ENCODE measurements at places on chromosomes 2 and 18. TPM values are rescaled to one million over a fixed set of nuclear protein-coding genes. Genes with fewer than 3 reads are reported as not detected.

- DNase-seq, result no peak
- H3K4me1 ChIP-seq, result no peaks in the 10 kb centered on the region
- no peak overlapping the region for H3K27ac ChIP-seq
- H3K36me3 ChIP-seq, result no peaks in the 10 kb centered on the region
- H3K4me3 ChIP-seq, result no peak overlapping the region
These were observed 395.4 kb downstream of the EPHA4 start for GRCh38 chr2:221176667-221177066.

GRCh38 chr2:207854484-207855440 is 85.1 kb upstream of the FZD5 start:
- H3K27ac ChIP-seq, result peak overlapping the region; percentile 55
- DNase-seq, result peak; percentile 87
- no peaks in the 10 kb centered on the region for H3K27me3 ChIP-seq

GRCh38 chr2:231084565-231084964 is 27.9 kb downstream of the PSMD1 start:
- H3K36me3 ChIP-seq, result peaks cover 51% of the 10 kb centered on the region
- no peak overlapping the region for H3K27ac ChIP-seq

GRCh38 chr2:160368988-160369930 is 124.3 kb downstream of the RBMS1 start:
- DNase-seq, result peak; percentile 46
- H3K4me1 ChIP-seq, result peaks cover 40% of the 10 kb centered on the region
- H3K27me3 ChIP-seq, result no peaks in the 10 kb centered on the region
- no peak overlapping the region for H3K27ac ChIP-seq
- H3K4me3 ChIP-seq, result no peak overlapping the region

DNA sequence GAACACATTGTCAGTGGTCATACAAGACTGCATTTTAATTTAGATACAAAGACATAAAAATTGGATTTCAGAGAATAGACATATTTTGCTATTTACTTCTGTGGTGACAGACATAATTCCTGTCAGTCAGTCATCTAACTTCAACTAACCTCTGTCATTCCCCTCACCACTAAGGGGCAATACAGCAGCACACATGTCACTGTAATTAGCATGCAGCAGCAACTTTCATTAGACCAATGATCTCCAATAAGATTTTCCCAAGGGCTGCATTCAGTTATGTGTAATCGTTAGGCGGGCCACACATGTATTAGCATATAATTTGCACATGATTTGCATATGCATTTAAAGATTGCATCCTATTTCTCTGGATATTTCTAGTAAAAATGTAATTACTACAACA is 624.5 kb downstream of the NR4A2 start:
- H3K36me3 ChIP-seq, result no peaks in the 10 kb centered on the region
- no peak overlapping the region for H3K27ac ChIP-seq
- no peak overlapping the region for H3K4me3 ChIP-seq
- DNase-seq, result no peak
- no peaks in the 10 kb centered on the region for H3K4me1 ChIP-seq
- H3K27me3 ChIP-seq, result no peaks in the 10 kb centered on the region

DNA sequence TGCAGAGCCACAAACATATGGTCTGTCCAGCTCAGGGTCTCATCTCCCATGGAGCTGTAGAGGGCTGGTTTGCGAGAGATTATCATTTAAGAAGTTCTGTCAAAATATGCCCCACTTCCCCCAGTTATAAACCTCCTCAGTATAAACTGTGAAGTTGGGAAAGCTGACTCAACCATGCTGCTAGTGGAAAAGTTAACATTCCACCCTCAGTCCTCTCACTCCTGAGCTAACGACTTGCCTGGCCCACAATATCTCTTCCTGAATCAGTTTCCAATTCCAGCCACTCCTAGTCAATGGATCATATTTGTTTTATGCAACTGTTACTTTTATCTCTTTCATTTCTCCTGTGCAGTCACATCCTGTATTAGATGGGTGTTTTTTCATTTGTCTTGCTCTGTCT is 326.2 kb downstream of the SETBP1 start:
- H3K4me1 ChIP-seq, result peaks cover 2% of the 10 kb centered on the region
- peak; percentile 53 for DNase-seq
- H3K27me3 ChIP-seq, result no peaks in the 10 kb centered on the region
- H3K4me3 ChIP-seq, result no peak overlapping the region
- no peaks in the 10 kb centered on the region for H3K36me3 ChIP-seq

- no peaks in the 10 kb centered on the region for H3K4me1 ChIP-seq
- H3K36me3 ChIP-seq, result no peaks in the 10 kb centered on the region
- H3K27me3 ChIP-seq, result no peaks in the 10 kb centered on the region
These were observed 18.7 kb upstream of the ACKR3 start for GRCh38 chr2:236550701-236551465.

GRCh38 chr2:134207589-134208209 is 46.2 kb upstream of the MGAT5 start:
- H3K4me1 ChIP-seq, result peaks cover 16% of the 10 kb centered on the region
- H3K4me3 ChIP-seq, result no peak overlapping the region
- no peaks in the 10 kb centered on the region for H3K36me3 ChIP-seq
- no peak overlapping the region for H3K27ac ChIP-seq
- no peaks in the 10 kb centered on the region for H3K27me3 ChIP-seq

- peaks cover 11% of the 10 kb centered on the region for H3K4me1 ChIP-seq
- H3K27ac ChIP-seq, result no peak overlapping the region
- no peak overlapping the region for H3K4me3 ChIP-seq
- H3K27me3 ChIP-seq, result no peaks in the 10 kb centered on the region
These were observed 49.8 kb upstream of the RIOK3 start for GRCh38 chr18:23403310-23403709.

DNA sequence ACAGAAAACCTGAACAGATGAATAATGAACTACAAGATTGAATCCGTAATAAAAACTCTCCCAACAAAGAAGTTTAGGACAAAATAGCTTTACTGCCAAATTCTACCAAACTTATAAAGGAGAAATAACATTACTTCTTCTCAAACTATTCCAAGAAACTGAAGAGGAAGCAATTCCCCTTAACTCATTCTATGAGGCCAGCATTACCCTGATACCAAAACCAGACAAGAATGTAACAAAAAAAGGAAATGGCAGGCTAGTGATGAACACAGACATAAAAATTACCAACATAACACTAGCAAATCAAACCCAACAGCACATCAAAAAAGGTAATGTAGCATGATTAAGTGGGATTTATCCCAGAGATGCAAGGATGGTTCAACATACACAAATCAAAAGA is 213.7 kb upstream of the FOSL2 start:
- no peaks in the 10 kb centered on the region for H3K27me3 ChIP-seq
- H3K36me3 ChIP-seq, result no peaks in the 10 kb centered on the region
- H3K4me3 ChIP-seq, result no peak overlapping the region
- no peak for DNase-seq

- no peaks in the 10 kb centered on the region for H3K27me3 ChIP-seq
- no peaks in the 10 kb centered on the region for H3K4me1 ChIP-seq
- no peaks in the 10 kb centered on the region for H3K36me3 ChIP-seq
- H3K4me3 ChIP-seq, result no peak overlapping the region
- no peak overlapping the region for H3K27ac ChIP-seq
- DNase-seq, result no peak
These were observed 305.8 kb downstream of the TSN start for GRCh38 chr2:122061206-122061605.

DNA sequence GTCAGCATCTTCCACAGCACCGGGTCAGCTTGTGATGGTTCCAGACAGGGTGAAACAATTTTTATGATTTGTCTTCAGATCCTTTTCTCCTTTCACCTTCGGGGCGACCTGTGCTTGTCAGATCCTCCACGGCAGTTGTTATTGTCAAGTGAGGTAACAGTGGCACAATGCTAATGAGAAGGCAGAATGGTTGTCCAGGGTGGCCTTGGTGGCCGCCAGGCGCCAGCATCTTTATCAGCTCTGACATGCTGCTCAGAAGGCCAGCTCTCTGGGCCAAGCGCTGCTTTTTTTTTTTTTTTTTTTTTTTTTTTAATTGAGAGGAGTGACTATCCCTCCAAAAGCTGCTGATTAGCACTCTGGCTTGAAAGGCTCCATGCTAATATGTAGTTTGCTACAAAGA is 52.3 kb upstream of the MGAT5 start:
- no peak overlapping the region for H3K4me3 ChIP-seq
- H3K4me1 ChIP-seq, result peaks cover 25% of the 10 kb centered on the region
- no peak for DNase-seq
- no peak overlapping the region for H3K27ac ChIP-seq
- H3K27me3 ChIP-seq, result no peaks in the 10 kb centered on the region

SIX2 gene
- not detected for total RNA-seq

POTEI gene
- total RNA-seq, result not detected

TRABD2A gene
- total RNA-seq, result 19.7 TPM

Data from IMR-90 (cell line).